ENCODE measurements at places on chromosomes 4 and X.

- no peak for DNase-seq
These were observed 31.4 kb upstream of the GPR78 start for GRCh38 chr4:8548731-8549351.

GRCh38 chrX:46040001-46040400 lies 505.2 kb downstream of the ZNF674 start:
- DNase-seq, result no peak

GRCh38 chr4:149715822-149716585 lies 99.6 kb downstream of the IQCM start:
- DNase-seq, result no peak

DNA sequence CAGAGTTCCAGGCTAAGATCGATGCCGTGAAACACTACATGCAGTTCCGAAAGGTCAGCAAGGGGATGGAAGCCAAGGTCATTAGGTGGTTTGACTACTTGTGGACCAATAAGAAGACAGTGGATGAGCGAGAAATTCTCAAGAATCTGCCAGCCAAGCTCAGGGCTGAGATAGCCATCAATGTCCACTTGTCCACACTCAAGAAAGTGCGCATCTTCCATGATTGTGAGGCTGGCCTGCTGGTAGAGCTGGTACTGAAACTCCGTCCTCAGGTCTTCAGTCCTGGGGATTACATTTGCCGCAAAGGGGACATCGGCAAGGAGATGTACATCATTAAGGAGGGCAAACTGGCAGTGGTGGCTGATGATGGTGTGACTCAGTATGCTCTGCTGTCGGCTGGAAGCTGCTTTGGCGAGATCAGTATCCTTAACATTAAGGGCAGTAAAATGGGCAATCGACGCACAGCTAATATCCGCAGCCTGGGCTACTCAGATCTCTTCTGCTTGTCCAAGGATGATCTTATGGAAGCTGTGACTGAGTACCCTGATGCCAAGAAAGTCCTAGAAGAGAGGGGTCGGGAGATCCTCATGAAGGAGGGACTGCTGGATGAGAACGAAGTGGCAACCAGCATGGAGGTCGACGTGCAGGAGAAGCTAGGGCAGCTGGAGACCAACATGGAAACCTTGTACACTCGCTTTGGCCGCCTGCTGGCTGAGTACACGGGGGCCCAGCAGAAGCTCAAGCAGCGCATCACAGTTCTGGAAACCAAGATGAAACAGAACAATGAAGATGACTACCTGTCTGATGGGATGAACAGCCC lies 9.3 kb downstream of the CNGA2 start:
- DNase-seq, result no peak

DNA sequence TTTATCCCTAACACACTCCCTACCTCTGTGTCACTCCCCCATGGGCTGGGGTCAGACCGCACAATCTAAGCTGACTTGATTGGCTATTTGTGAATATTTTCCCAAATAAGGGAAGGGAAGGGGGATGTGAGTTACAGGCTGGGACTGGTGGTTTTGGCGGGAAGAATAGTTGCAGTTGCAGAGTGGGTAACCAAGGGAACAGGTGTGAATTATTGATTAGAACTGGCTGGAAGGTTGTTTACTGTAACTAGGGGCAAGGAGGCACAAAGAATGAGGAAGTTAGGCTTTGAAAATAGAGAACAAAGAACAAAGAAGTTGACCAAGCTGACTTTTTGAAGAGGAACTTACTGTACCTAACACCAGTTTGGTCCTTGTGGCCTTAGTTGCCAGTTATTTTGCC lies 88.0 kb upstream of the XAGE2 start:
- no peak for DNase-seq

GRCh38 chr4:121154103-121154515 lies 10.0 kb downstream of the TNIP3 start:
- no peak for DNase-seq

GRCh38 chr4:106092361-106093040 lies 197.2 kb downstream of the NPNT start:
- no peak for DNase-seq

GRCh38 chr4:180794333-180794732 lies 1448.9 kb upstream of the TENM3 start:
- no peak for DNase-seq

DNA sequence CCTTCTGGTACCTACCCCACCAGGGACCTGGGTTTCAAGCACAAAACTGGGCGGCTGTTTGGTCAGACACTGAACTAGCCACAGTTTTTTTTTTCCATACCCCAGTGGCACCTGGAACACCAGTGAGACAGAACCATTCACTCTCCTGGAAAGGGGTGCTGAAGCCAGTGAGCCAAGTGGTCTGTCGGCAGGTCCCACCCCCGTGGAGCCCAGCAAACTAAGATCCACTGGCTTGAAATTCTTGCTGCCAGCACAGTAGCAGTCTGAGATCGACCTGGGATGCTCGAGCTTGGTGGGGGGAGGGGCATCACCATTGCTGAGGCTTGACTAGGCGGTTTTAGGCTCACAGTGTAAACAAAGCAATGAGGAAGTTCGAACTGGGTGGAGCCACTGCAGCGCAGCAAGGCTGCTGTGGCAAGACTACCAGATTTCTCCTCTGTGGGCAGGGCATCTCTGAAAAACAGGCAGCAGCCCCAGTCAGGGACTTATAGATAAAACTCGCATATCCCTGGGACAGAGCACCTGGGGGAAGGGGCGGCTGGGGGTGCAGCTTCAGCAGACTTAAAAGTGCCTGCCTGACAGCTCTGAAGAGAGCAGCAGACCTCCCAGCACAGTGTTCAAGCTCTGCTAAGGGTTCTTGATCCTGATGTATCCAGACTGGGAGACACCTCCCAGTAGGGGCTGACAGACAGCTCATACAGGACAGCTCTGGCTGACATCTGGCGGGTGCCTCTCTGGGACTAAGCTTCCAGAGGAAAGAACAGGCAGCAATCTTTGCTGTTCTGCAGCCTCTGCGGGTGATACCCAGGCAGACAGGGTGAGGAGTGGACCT lies 223.0 kb downstream of the COX18 start:
- DNase-seq, result no peak

DNA sequence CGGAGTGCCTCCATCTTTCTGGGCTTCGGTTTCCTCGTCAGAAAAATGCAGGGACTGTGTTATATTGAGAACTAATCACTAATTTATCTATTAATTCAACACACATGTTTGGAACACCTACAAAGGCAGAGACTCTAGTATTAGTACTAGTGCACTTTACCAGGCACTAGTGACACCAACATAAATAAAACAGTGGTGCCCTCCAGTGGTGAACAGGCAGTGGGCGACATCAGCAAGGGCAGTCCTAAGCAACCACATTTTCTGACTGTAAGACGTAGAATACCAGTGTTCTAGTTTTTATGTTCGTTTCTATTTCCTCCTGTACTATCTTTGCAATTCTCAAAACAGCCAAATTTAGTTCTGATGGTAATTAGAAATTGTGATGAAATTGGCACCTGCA lies 69.1 kb upstream of the UCP1 start:
- DNase-seq, result peak; percentile 29
